Heart left ventricle (tissue), 16 donors: ENCODE measurements at places on chromosomes 4 and X. TPM values are rescaled to one million over a fixed set of nuclear protein-coding genes. Genes with fewer than 3 reads are reported as not detected.

GRCh38 chrX:49773993-49774392 lies 55.1 kb upstream of the PAGE4 start:
- H3K4me1 ChIP-seq: no peaks in the 10 kb centered on the region
- no peaks in the 10 kb centered on the region for H3K27me3 ChIP-seq
- H3K4me3 ChIP-seq: no peak overlapping the region
- no peak for DNase-seq
- no peak overlapping the region for H3K27ac ChIP-seq

DNA sequence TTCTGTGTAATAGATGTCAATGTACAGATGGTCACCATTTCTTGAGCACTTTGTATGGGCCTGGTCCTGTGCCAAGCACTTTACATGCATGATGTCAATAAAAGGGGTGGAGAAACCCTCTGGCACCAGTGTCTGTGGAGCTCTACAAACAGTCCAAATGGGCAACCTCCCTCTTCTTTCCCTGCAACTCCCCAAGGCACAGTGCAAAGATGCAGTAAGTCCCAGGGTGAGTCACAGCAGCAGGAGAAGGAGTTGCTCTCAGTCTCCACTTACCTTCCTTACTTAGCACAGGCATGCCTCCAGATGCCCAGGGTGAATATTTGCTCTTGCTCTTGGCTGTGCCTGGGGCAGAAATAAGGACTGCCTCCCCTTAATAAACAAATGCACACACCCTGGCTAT lies 4.3 kb downstream of the OCIAD2 start:
- H3K27ac ChIP-seq: no peak overlapping the region
- peaks cover 15% of the 10 kb centered on the region for H3K36me3 ChIP-seq
- H3K27me3 ChIP-seq: no peaks in the 10 kb centered on the region
- DNase-seq: no peak
- H3K4me3 ChIP-seq: no peak overlapping the region

GRCh38 chr4:64940698-64941097 lies 531.4 kb upstream of the TECRL start:
- H3K4me1 ChIP-seq: no peaks in the 10 kb centered on the region
- no peak overlapping the region for H3K4me3 ChIP-seq
- DNase-seq: no peak
- no peaks in the 10 kb centered on the region for H3K27me3 ChIP-seq

DMP1 gene
- total RNA-seq: not detected

MTNR1A gene
- not detected for total RNA-seq

EFHC2 gene
- total RNA-seq: 6.6 TPM

SSX2B gene
- total RNA-seq: not detected

CXXC4 gene
- total RNA-seq: 3.3 TPM

MAGEA3 gene
- total RNA-seq: not detected
